ENCODE measurements at places on chromosomes 6 and 20. TPM values are rescaled to one million over a fixed set of nuclear protein-coding genes. Genes with fewer than 3 reads are reported as not detected.

DNA sequence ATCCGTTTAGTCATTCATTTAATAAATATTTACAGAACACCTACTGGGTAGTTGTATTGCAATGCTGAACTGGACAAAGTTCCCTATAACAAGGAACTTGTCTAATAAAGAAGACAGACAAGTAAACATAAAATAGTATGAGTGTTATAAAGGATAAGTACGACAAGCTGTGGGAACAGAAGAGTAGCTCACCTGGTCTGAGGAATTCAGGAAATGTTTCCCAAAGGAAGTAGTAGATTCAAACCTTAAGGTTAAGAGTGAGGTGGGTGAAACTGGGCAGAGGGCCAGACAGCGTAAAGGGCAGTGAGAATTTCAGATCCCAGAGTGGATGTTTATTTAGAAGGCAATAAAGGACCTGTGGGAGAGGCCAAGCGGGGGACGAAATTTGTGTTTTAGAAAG, 72.3 kb upstream of the CD2AP start:
- H3K4me3 ChIP-seq: no peak overlapping the region
- H3K27me3 ChIP-seq: peaks cover 4% of the 10 kb centered on the region
- H3K36me3 ChIP-seq: no peaks in the 10 kb centered on the region
- H3K4me1 ChIP-seq: peaks cover 12% of the 10 kb centered on the region

- H3K27ac ChIP-seq: no peak overlapping the region
- no peak for DNase-seq
- no peak overlapping the region for H3K4me3 ChIP-seq
Observed at GRCh38 chr20:43191143-43191542, 1.4 kb upstream of the PTPRT start.

- no peaks in the 10 kb centered on the region for H3K36me3 ChIP-seq
- no peaks in the 10 kb centered on the region for H3K27me3 ChIP-seq
- DNase-seq: no peak
- H3K27ac ChIP-seq: no peak overlapping the region
- no peaks in the 10 kb centered on the region for H3K4me1 ChIP-seq
Observed at GRCh38 chr6:21710216-21710615, 116.7 kb downstream of the SOX4 start.

DNA sequence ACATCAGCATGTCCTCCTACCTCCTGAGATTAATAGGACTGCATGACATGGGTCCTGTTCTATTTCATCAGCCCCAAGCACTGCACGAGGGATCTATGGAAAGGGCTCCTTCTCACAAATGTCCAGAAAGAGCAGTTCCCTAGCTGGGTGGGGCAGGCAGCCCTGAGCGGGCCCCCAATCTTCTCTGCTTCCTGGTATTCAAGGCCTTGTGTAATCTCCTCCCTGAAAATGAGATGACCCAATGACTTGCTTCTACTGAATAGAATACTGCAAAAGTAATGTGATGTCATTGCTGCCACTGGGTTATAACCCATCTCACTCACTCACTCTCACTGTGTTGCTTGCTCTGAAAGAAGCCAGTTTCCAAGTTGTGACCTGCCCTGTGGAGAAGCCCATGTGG, 126.4 kb downstream of the OPRM1 start:
- H3K36me3 ChIP-seq: no peaks in the 10 kb centered on the region
- no peak overlapping the region for H3K4me3 ChIP-seq
- peaks cover 3% of the 10 kb centered on the region for H3K4me1 ChIP-seq

- no peak overlapping the region for H3K27ac ChIP-seq
- no peak for DNase-seq
- H3K4me1 ChIP-seq: no peaks in the 10 kb centered on the region
- H3K36me3 ChIP-seq: no peaks in the 10 kb centered on the region
- H3K4me3 ChIP-seq: no peak overlapping the region
- no peaks in the 10 kb centered on the region for H3K27me3 ChIP-seq
Observed at GRCh38 chr6:114712129-114712662, 369.4 kb upstream of the HS3ST5 start.

DNA sequence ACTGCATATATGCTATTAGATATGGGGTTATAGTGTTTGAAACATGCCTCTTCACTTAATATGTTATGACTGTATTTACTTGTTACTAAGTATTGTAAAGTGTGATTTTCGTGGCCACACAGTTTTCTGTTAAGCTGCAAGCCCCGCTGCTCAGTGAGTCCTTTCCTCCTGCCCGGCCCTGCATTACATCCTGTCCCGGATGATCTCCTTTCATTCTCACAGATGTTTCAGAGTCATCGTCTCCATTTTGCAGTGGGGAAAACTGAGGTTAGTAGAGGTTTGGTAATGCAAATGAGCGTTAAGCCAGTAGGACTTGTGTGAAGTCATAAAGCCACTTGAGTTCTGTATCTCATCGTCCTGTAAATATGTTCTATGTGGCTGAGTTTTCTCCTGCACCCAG, 155.5 kb downstream of the CFAP61 start:
- no peak for DNase-seq
- H3K36me3 ChIP-seq: no peaks in the 10 kb centered on the region
- no peak overlapping the region for H3K4me3 ChIP-seq
- H3K27me3 ChIP-seq: no peaks in the 10 kb centered on the region
- H3K4me1 ChIP-seq: no peaks in the 10 kb centered on the region

The GABRR1 gene
- total RNA-seq: not detected

The SIGLEC1 gene
- not detected for total RNA-seq

The TPD52L2 gene
- total RNA-seq: 115 TPM

The COL9A3 gene
- not detected for total RNA-seq

Measured in osteoblast (primary cell).